ENCODE measurements at places on chromosomes 2 and 18. TPM values are rescaled to one million over a fixed set of nuclear protein-coding genes. Genes with fewer than 3 reads are reported as not detected.

Gene VSNL1
- total RNA-seq, result 912 TPM

Gene GALR1
- 2.1 TPM for total RNA-seq

Gene SOX11
- total RNA-seq, result 2.6 TPM

Gene ABCB11
- total RNA-seq, result 0.56 TPM

Gene NPHP1
- total RNA-seq, result 8.0 TPM

Gene WIPF1
- total RNA-seq, result 34.6 TPM

Gene CYS1
- 8.6 TPM for total RNA-seq

Gene REG3A
- total RNA-seq, result not detected

Gene DSG4
- not detected for total RNA-seq

Gene LRATD1
- total RNA-seq, result 76.9 TPM

Gene MEIS1
- 11.7 TPM for total RNA-seq

Gene CD8A
- total RNA-seq, result 2.6 TPM

Gene XIRP2
- not detected for total RNA-seq

Gene RUFY4
- total RNA-seq, result not detected

Gene LOXHD1
- total RNA-seq, result 2.2 TPM

Gene SLC16A14
- total RNA-seq, result 19.0 TPM

Gene TBR1
- total RNA-seq, result 89.3 TPM

Gene NEU2
- not detected for total RNA-seq

GRCh38 chr2:129281791-129282530, 697.5 kb upstream of the RAB6C start:
- no peak for DNase-seq

- DNase-seq, result no peak
These were observed 90.8 kb upstream of the MEIS1 start for GRCh38 chr2:66344087-66344663.

DNA sequence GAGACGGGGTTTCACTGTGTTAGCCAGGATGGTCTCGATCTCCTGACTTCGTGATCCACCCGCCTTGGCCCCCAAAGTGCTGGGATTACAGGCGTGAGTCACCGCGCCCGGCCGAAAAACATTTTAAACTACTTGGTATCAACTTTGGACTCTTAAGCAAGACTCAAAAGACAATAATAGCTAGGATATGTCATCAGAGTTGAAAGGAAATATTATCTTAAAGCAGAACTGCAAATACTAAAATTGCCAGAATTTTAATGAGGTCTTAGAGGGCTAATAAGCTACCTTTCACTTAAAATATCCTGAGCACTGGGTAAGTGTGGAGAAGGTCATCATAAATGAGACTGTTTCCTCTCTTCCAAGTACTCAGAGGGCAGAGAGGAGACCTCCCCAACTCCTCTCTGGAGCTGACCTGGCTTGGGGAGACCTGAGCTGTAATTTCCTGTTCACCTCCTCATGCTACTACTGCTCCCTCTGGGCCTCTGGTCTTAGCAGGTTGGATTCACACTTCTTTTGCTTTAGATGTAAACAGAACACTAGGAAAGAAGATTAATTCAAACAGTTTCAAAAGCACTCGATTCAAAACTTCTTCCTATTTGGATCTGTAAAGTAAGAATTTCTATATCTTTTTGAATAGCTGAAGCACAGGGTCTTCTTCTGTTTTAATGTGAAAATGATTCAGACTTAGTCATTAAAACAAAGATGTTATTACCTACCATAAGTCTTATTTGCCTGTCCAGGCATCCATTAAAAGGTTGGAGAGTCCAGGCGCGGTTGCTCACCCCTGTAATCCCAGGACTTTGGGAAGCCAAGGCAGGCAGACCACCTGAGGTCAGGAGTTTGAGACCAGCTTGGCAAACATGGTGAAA, 16.5 kb downstream of the CNRIP1 start:
- DNase-seq, result no peak

- DNase-seq, result no peak
These were observed 11.6 kb downstream of the PTPN4 start for GRCh38 chr2:119771331-119771730.

DNA sequence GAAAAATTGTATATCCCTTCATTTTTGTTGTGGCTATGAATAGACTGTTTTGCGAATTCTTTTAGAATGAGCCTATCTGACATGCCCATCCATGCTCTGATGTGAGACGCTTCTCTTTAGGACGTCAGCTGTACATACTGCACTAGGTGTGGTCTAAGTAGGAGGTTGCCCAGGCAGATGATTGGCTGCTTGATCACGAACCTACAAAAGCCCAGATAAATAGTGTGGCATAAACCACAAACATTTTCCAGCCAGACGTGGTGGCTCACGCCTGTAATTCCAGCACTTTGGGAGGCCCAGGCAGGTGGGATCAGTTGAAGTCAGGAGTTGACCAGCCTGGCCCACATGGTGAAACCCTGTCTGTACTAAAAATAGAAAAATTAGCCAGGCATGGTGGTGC, 251.8 kb downstream of the AGAP1 start:
- DNase-seq, result no peak

DNA sequence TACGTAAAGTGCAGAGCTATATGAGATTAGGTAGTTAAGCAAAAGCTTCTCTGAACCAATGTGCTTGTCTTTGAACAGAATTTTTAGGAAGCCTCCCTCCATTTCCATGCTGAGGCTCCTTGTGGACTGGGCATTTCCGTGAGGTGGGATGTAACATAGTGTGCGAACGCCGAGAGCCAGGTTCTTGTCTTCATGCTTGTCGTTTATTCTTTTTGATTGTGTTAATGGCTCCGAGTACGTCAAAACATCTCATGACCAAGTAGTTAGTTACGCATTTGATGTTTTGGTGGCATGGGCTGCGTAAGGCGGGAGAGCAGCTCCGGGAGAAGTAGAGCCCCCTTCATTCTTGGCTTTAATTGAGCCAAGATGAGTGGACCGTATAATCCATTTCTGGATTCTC, 32.9 kb downstream of the DGKD start:
- DNase-seq, result no peak

DNA sequence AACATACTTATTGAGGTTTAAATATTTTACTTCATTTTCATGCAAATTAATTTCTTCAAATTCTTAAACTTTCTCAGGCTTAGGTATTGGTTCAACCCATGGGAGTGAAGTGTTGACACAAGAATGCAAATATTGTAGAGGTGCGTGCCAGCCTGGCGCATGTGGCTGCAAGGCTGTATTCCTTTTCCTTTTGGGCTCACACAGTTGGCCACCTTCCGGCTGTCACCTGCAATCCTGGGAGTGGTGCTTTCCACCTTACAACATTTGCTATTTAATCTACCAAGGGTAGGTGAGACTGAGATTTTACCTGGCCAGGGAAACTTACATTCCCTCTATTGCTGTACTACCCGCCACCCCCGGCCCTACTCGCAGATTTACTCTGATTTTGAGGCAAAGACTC, 141.1 kb downstream of the DCC start:
- no peak for DNase-seq

DNA sequence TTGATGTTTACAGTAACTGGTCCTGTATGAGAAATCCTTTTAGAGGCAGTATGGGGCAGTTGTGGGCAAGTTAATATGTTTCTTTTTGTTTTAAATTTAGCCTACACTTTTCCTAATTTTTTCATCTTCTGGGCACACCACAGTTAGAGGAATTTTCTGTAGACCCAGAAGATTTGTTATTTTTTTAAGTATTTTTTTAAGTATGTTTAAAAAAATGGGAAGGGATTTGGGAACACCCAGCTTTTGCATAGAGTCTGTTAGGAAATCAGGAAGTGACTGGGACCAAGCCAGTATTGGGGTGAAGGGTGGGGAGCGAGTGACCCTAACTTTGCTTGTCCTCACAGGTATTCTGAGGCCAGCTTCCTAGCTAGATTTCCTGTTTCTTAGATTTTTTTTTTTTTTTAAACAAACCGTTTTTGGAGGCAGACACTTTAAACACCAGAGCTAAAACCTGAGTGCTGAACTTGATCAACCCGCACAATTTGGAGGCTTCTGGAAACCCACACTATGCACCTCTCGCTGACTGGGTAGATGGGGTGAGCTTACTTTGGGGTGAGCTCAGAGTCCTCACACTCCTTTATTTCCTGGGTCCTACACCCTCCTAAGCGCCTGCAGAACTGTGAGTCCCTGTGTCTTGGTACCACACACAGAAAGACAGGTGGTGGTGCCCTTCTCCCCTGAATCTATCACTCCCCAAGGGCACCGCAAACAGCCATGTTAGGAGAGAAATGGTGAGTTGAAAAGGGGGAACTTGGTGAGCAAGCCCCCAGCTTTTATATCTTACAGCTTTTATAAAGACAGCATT, 5.2 kb downstream of the GATA6 start:
- no peak for DNase-seq

GRCh38 chr18:11902522-11903292, 5.4 kb downstream of the MPPE1 start:
- no peak for DNase-seq

DNA sequence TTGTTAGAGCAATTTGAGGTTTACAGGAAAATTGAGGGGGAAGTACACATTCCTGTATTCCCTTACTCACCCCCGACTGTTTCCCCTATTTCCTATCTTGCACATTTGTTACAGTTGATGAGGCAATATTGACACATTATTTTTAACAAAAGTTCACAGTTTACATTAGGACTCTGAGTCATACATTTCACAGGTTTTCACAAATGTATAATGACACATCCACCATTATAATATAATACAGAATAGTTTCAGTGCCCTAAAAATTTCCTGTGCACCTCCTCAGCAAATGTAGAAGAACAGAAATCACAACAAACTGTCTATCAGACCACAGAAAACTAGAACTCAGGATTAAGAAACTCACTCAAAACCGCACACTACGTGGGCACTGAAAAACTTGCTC, 160.6 kb upstream of the RMP24 start:
- DNase-seq, result no peak

DNA sequence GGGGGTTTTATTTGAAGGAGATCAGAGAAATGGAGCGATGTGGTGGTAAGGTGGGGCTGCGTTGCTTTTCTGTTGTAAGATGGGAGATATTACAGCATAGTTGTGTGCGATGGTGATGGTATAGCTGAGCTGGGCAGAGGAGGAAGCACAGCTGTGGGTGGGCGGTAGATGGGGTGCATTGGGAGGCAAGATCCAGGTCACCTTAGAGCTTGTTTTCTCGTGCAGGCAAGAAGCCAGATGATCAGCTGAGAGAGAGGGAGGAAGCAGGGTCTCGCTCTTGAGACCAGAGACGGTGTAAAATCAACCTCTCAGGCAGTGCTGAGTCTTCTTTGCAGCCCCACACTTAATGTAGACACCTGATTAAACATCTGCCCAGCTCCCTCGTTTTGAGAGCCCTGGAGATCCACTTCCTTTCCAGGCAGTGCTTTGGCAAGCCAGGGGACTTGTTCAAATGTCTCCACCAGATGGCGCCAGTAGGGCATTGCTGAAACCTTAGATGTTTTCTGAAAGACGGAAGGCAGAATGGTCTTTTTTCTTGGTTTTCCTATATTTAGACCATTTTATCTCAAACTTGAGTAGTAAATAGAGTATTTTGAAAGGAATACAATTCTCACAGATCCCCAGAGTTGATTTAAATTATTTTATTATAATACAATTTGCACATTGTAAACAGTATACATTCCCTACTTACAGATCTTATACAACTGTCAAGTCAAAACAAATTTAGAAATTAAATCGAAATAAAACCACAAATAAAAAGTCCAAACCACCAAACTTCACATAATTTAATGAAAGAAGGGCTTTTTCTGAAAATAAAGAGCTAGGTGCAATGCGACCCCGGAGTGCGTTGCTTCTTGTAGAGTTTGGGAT, 21.1 kb upstream of the LYPD6B start:
- peak; percentile 80 for DNase-seq

- no peak for DNase-seq
These were observed 31.8 kb downstream of the AGFG1 start for GRCh38 chr2:227503433-227504406.

- peak; percentile 10 for DNase-seq
These were observed 97.8 kb downstream of the HDAC4 start for GRCh38 chr2:239302808-239303557.

GRCh38 chr18:11990539-11990938, 9.2 kb downstream of the IMPA2 start:
- no peak for DNase-seq

DNA sequence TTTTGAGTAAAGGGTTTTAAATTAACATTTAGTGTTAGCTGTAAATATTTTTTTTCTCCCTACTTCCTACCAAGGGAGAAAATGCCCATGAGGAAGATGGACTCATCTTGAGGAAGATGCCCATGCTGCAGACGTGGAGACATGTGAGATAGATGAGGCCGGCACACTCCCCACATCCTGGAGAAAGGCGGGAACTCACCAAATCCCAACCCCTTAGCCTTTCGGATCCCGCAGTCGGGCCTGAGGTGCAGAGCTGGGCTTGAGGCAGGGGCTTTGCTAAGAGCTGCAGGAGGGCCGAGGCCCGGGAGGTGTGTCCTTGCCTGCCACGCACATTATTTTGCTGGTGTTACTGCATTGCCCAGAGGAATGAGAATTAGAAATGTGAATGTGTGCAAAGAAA, 137.9 kb downstream of the NAPG start:
- no peak for DNase-seq

DNA sequence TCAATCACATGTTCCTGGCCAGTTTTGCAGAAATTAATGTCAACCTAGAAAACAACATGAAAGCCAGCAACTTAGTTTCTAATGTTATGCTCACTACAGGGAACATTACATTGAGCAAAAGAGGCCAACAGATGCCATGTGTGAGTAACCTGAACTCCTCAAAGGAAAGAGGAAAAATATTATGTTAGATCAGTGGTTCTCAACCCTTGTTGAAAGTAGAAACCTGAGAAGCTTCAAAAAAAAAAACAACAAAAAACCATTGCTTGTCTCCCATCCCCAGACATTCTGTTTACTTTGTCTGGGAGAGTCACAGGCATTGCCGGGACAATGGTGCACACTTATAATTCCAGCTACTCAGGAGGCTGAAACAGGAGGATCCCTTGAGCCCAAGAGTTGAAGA, 57.7 kb downstream of the METTL4 start:
- DNase-seq, result no peak

DNA sequence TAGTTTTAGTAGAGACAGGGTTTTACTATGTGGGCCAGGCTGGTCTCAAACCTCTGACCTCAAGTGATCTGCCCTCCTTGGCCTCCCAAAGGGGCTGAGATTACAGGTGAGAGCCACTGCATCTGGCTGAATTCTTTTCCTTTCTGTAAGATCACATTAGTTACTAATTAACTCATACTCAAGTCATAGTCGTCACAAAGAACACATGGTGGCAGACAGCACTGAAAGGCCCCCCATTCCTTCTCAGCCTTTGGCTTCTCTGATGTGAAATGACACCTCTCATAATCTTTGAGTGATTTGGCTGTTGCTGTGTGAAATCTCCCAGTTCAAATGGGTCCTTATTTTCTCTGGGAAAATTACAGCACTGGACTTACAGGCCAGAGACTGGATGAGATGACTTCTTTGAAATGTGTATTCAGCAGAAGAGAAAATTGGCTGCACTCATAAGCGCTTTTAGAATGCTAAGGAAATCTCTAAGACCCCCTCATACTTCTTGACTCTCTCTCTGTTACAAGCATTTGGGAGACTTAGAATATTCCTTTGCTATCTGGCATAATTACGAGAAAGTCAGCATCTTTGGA, 764.8 kb downstream of the RNF144A start:
- no peak for DNase-seq

GRCh38 chr2:11552260-11552638, 18.4 kb downstream of the GREB1 start:
- no peak for DNase-seq

GRCh38 chr18:4203568-4204437, 251.3 kb downstream of the DLGAP1 start:
- no peak for DNase-seq
